ENCODE measurements at places on chromosomes 7 and 10.

GRCh38 chr10:94213980-94214379 is 148.8 kb downstream of the NOC3L start:
- no peak for DNase-seq

DNA sequence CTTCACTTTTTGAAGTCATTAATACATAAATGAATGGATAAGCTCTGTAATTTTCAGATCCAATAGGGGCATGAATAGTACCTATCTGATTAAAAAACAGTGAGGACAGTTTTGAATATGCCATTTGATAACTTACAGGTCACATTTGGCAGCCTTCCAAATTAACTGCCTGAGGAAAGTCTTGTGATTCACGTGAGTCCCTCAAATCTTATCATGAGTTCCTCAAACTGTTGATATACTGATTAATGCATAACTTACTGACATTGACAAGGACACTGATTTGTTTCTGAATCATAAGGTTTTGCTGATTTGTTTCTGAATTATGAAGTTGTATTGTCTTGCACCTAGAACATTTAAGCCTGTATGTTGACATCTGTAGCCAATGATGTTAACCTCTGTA is 55.1 kb downstream of the ANKMY2 start:
- no peak for DNase-seq

GRCh38 chr7:81810476-81811155 is 40.8 kb upstream of the HGF start:
- no peak for DNase-seq

DNA sequence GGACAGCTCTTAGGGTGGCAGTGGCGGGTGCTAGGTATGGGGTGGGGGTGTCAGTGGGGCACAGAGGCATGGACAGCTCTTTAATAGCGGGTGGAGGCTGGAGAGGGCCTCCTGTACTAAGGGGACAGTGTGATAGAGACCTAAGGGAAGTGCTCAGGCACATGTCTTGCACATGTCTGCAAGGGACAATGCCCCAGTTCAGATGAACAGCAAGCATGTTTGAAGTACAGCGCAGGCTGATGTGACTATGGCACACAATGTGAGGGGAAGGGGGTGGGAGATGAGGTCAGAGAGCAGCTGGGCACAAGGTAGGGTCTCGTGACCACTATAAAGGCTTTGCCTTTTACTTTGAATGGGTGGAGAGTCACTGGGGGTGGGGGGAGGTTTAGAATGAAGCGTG is 3.5 kb downstream of the GIMAP8 start:
- no peak for DNase-seq

- DNase-seq: no peak
These were observed 111.1 kb downstream of the OAT start for GRCh38 chr10:124307591-124307990.

GRCh38 chr10:44715136-44715535 is 196.0 kb upstream of the TMEM72 start:
- no peak for DNase-seq
